ENCODE measurements at places on chromosomes 6 and 20. TPM values are rescaled to one million over a fixed set of nuclear protein-coding genes. Genes with fewer than 3 reads are reported as not detected.

PNPLA1 gene
- total RNA-seq: not detected

- no peak for DNase-seq
Observed at GRCh38 chr6:16712255-16712930, 48.9 kb downstream of the ATXN1 start.

DNA sequence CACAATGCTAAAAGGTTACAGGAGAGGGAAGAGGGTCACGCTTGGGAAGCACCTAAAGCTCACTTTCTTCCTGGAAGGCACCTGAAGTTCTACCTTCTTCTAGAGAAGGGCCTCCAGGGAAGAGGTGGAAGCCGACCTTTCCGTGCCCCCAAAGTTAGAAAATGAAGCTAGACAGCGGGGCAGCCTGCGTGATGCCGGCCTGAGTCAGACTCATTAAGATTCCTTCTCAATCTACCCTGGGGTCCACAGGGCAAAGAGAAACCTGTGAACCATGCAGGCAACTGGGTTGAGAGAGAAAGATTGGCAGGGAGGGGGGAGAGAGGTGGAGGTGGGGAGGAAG is 54.8 kb upstream of the CCDC167 start:
- DNase-seq: no peak

- no peak for DNase-seq
Observed at GRCh38 chr6:131669891-131670290, 31.3 kb downstream of the OR2A4 start.

DNA sequence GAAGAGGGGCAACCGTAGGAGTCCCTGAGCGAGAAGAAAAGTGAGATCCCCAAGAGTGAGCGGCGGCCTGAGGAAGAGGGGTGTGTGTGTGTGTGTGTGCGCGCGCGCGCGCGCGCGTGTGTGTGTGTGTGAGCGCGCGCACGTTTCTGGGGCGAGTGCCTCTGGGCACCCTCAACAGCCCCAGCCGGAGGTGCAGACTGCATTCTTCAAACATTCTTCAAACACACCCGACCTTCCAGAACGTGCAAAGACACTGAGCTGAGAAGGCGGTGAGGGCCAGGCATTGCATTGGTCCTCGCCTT is 76.2 kb upstream of the FOXP4 start:
- DNase-seq: no peak

- no peak for DNase-seq
Observed at GRCh38 chr6:153207617-153208016, 76.5 kb upstream of the RGS17 start.

PRDM1 gene
- total RNA-seq: 1.4 TPM

CRISP3 gene
- total RNA-seq: not detected

RIPPLY2 gene
- total RNA-seq: not detected

DNA sequence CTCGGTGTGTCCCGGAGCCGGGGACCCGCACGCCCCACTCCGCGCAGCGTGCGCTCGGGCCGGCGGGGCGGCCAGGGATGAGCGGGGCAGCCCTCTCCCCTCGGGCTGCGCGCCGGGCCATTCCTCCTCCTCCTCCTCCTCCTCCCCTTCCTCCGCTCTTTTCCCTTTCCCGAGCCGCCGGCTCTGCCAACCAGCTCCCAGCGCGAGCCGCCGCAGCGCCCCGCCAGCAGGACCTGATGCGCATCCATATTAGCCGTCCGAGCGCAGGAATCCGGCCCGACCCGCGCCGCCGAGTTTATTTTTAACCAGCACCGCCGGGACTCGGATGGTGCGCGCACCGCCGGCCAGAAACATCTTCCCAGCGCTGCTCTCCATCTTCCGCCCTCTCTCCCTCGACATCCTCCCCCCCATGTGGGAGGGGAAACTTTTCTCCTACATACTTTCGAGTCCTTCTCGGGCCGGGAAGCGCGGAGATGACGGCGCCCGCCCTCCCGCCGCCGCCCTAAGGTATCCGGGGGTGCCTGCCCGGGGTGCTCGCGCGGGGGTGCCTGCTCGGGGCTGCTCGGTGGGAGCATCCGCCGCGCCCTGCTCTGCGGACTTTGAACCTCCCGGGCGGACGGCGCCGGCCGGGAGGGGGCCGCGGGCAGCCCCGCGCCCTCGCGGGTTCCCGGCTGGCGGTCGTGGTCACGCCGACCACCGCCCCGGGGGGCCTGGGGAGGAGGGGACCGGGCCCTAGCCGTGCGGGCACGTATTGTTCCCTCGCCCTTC is 619 bp downstream of the RREB1 start:
- DNase-seq: peak; percentile 88

DNA sequence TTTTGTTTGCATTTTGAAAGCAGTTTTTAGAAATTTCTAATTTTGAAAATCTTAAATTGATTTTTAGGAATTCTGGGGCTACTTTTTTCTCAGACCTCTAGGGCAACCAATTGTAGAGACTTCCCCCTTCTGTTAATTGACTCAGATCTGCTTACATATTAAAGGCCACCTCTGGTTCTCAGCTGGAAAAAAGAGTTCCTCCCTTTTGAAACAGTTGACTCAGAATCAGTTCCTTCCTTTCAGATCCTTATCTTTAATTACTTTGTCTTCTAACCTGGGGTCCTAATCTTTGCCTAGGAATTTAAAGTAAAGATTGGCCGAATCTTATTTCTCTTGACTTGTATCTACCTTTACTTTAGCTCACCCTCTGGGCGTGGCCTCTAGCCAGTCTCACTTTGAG is 146.8 kb downstream of the LAMA2 start:
- no peak for DNase-seq

DNA sequence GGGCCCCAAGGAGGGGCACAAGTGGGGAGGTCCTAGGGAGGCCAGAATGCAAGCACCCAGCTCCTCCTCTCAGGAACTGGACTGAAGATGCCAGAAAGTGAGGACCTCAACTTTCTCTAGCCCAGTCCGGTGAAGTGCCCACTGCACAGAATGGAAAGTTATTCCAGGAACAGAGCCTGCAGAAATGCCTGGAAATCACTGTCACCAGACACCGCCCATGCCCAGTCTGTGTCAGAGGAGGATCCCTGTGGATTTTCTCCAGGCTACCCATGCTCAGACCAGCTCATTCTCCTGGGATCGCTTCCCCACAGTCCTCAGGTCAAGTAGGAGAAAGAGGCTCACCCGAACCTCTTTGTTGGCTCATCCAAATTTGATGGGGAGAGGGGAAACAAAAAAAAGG is 6.5 kb downstream of the PRPH2 start:
- DNase-seq: no peak

DNA sequence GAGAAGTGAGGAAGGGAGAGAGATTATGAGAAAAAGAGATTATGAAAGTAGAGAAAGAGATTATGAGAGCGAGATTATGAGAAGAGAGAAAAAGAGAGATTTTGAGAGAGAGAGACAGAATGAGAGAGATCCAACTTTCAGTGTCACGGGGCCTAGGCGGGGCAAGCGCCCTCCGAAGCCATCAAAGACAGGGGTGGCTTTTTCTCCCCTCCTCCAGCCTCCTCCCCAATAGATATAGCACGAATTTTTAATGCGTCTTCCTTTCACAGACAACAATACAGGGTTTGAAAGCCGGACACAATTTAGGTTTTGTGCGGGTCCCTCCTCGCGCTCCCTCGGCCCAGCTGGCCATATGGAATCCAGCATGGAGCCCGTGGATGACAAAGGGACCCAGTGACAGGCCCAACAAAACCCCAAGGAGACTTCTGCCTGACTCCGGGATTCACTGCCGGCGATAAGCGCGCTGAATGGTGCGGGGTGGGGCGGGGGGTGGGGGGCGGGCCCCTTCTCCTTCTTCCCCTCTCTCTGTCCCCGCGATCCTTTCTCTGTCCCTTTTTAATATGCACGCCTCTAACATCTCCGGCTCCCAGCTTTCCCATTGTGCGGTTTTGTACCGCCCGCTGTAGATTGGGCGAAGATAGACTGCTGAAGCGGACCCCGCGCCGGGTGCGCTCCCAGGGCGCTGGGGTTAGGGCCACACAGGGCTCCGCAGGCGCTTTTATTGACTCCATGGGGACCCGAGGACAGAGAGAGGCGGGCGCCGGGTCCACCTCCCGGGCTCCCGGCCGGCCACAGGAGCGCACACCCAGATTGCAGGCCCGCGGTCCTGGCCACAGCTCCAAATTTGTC is 5.4 kb downstream of the NKX2-2 start:
- no peak for DNase-seq

DNA sequence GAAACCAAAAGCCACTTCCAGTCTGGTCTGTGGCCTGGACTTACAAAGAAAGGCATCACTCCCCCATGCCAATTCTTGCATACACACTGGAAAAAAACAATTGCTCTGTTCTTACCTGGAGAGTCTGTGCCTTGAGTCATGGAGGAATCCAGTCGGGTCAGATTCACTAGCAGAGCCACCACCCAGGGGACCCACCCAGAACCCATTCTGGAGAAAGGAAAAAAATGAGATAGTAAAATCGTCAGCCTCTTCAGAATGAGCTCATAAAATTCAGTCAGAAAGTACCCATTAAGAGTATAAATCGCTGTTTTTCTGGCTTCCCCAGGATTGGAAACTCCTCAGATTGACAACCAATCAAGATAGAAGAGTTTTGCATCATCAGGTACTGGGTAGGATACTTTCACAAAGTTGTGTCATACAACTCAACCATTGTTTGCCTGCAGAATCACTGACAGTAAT is at the start of gene HLA-DOB:
Gene HLA-DOB (minus strand): TSS at position 257 of the 459 bp plus-strand sequence. CDS start 51 bp downstream, at position 206.
- DNase-seq: no peak

DNA sequence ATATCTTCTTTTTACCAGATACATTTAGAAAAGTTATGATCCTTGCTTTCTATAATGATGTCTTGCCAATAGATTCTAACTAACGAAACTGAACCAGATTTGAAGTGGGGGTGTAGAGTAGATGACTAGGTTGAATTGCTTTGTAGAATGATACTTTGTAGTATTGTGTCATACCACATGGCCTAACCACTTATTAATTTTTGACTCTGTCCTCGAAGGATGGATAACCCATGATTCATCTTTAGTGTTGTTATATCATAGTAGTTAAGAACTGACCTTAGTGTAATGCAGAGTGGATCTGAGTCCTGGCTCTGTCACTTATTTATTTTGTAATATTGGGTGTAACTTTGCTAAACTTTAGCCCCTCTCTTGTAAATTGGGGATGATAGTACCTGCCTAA is 4.5 kb downstream of the PHF3 start:
- DNase-seq: no peak

SAMD3 gene
- 1.2 TPM for total RNA-seq

DNA sequence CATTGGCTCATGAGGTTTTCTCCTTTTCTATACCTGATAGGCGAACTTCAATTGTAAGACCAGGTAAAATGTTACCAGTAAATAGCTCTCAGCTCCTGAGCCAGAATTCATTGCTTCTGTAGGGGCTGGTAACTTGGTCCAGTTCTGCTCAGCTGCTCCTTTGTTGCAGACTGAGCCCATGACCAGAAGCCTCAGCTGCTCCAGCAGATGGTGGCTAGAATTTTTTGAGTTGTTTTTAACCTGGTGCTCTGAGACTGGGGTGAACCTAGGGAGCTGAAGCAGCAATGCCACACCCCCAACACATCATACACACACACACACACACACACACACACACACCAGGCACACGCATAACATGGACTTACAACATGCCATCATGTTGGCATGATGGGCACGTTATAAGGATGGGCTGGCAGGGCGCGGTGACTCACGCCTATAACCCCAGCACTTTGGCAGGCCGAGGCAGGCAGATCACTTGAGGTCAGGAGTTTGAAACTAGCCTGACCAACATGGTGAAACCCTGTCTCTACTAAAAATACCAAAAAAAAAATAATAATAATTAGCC is 103.1 kb downstream of the QRSL1 start:
- DNase-seq: no peak

GRCh38 chr6:37798436-37799262 is 20.9 kb upstream of the ZFAND3 start:
- DNase-seq: no peak

- no peak for DNase-seq
Observed at GRCh38 chr20:61014491-61014890, 237.6 kb upstream of the CDH4 start.

GRCh38 chr20:35823147-35823546 is 51.3 kb downstream of the PHF20 start:
- DNase-seq: no peak

DNA sequence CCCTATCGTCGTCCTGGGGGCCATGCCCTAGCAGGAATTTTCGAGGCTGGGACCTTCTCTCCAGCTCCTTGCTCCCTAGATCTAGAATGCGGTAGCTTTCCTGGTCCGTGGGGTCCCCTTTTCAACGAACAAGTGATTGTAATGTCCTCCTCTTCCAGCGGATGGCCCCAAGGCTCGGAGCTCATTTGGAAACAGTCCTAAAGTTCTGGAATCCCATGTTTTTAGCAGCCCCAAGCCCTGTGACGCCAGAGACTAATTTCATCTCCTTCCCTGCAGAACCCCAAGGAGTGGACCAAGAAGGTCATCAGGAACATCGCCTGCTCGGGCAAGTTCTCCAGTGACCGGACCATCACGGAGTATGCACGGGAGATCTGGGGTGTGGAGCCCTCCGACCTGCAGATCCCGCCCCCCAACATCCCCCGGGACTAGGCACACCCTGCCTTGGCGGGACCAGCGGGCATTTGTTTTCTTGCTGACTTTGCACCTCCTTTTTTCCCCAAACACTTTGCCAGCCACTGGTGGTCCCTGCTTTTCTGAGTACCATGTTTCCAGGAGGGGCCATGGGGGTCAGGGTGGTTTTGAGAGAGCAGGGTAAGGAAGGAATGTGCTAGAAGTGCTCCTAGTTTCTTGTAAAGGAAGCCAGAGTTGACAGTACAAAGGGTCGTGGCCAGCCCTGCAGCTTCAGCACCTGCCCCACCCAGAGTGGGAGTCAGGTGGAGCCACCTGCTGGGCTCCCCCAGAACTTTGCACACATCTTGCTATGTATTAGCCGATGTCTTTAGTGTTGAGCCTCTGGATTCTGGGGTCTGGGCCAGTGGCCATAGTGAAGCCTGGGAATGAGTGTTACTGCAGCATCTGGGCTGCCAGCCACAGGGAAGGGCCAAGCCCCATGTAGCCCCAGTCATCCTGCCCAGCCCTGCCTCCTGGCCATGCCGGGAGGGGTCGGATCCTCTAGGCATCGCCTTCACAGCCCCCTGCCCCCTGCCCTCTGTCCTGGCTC is 48.5 kb downstream of the PYGB start:
- no peak for DNase-seq

DNA sequence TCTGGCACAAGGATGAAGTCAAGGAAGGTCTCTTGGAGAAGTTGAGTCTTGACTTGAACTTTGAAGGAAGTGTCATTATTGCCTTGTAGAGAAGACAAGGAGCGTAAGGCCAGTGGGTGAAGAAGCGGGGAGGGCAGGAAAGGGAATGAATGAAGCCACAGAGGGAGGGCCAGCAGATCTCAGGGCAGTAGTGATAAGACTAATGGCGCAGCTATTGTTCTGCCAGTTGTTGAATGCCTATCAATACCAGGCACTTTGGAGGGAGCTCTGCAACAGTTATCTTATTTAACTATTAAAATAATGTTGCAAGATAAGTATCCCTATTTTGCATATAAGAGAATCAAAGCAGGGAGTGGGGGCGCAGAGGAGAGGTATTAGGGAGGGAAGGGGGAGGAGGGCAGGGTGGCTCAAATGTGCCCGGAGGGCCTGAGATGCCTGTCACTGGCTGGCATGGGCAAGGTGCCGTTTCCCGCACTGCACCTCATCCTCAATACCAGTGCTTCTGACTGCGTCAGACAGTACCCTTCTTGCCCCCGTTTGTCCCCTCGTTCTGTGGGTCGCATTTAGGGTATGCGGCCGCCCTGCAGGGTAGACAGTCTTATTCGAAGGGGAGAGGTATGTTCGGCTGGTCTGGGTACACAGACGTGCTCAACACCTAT is 109.8 kb downstream of the ZDHHC14 start:
- no peak for DNase-seq

GJA10 gene
- total RNA-seq: not detected
